ENCODE measurements at places on chromosomes 1 and 21.
A peak's percentile ranks its signal among the peaks of the same experiment; 100 is the strongest.

DNA sequence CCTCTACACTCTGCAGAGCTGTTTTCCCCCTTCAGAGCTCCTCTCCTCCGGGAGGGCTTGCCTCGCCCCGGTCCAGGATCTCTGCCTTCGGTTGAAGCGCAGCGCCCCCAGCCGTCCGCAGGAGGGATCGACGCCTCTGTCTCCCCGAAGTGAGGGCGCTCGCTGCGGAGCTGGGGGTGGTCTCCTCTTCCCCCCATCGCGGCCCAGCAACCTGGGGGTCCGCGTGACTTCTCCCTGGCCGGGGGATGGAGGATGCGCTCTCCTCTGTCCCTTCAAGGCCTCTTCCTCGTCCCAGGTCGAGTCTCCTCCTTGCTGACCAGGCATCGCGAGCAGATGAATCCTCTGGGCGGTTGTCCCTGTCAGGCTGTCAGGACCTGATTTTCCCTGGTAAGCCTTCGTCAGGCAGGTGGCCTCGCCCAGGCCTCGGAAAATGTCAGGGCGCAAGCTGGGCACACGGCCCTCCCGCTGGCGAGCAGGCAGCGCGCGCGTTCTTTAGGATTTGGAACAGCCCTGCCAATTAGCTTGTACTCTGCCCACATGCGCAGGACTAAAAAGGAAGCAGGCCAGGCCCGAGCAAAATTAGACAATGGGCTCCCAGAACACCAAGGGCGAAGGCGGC is 90.5 kb downstream of the EDEM3 start:
- peak; percentile 64 for DNase-seq

DNA sequence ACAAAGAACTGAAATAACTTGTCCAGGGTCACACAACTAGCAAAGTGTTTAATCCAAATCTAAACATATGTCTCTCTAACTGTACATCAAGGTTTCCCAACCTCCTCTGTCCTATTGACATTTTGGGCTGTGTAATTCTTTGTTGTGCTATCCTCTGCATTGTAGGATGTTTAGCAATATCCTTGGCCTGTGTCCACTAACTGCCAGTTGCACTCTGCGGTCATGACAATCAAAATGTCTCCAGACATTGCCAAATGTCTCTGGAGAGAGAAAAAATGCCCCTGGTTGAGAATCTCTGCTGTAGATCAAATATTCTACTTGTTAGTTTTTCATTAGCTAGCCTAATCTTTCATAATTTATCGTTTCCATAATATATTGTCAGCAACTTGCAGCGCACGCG is 353.4 kb upstream of the NEGR1 start:
- no peak for DNase-seq

GRCh38 chr1:3295846-3296245 is 158.6 kb upstream of the ARHGEF16 start:
- no peak for DNase-seq

GRCh38 chr1:26581287-26581651 is 51.7 kb downstream of the RPS6KA1 start:
- no peak for DNase-seq

DNA sequence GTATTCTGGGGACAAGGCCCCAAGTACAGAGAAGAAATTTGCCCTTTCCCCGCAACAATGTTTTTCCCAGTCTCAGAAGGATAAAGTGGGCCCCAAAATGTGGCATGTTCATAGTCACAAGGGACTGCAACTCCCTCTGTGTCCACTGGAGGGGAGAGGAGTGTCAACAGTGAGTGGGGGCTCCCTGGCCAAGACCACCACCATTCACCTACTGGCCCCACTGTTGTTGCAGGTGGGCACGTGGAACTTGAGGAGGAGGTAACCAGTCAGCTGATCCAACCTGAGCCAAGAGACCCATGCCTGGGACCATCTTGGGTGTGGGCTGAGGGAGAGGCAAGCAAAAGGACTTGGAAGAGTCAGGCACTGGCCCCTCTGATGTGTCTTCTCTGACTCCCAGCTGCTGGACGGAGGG is 777 bp downstream of the NUDT17 start:
- DNase-seq, result peak; percentile 71

DNA sequence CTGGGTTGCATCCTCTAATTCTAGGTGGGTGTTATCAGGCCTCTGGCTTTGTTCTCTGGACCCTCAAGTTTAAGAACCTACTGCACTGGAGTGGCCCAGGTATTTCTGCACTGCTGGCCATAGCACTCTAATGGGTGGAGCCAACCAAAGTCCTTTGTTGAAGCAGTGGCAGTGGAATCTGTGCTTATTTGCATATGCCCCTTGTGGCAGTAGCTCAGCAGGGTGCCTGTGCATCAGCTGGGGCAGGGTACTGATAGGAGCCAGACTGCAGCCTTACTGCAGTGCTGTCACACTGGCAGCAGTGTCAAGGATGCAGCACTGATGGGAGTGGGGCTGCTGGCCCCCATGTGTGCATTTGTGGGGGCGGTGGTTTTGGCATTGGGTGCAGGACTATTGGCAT is 660.6 kb downstream of the LRRIQ3 start:
- no peak for DNase-seq

GRCh38 chr1:20279509-20279908 is 11.2 kb upstream of the VWA5B1 start:
- DNase-seq, result no peak

GRCh38 chr1:153659656-153660055 is 1.2 kb downstream of the SNAPIN start:
- no peak for DNase-seq

- no peak for DNase-seq
Measured at GRCh38 chr1:169563019-169563615, 23.2 kb downstream of the F5 start.

DNA sequence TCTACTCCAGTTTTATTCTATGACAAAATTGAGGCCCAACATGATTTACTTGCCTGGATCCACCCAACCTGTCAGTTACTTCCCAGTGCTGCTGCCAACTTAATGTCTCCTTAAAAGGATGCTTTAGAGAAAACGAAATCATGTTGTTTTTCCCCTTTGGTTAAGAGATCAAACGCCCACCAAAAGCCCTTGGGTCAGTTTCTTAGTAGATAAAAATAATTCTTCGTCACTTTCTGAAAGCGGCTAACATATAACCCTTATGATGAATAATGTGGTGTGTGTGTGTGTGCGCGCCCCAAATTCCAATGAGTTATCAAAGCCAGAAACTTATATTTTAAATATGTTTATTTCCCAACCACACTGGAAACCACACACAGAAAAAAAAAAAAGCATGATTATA is 52.7 kb upstream of the LGALS8 start:
- DNase-seq, result no peak

DNA sequence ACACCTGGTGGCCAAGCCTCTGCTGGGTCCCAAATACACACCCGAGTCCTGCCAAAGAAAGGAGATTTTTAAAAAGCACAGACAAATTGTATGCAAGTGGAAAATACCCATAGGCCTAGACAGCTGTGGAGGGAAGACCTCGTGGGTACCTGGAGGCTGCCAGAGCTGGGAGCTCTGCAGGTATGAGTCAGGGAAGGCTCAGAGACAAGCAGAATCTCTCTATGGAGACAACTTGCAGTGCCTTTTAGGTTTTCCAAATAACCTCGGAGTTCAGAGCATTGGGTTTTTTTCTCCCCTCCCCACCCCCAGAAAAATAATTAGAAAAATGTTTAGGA is 127.7 kb downstream of the EDEM3 start:
- no peak for DNase-seq

DNA sequence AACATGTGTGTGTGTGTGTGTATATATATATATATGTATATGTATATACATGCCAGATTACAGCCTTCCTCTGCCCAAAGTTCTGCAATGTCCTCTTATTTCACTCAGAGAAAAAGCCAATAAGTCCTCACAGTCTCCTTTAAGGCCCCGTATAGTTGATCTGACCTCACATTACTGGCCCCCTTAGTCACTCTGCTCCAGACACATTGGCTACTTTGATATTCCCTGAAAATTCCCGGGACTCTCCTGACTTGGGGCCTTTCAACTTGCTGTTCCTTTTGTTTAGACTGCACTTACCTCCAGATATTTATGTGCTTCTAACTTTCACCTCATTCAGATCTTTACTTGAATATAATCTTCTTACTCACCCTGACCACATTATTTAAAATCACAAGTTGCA is 4.2 kb upstream of the BSDC1 start:
- DNase-seq, result no peak

DNA sequence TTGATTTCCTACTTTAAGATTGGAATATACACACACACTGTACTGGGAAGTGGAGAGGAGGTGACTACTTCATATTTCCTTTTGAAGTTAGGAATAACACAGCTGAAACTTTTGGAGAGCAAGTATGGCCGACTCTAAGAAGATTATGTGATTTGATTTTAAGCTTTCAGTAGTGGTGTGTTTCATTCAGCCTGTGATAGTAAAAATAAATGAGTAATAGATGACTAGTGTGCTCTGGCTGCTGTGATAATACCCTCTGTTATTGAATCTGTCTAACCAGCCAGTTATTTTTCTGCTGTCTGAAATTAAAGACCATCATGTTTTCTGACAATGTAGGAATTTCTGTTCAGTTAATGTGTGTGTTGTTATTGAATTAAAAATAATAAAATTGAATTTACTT is 48.3 kb downstream of the CTTNBP2NL start:
- no peak for DNase-seq

All from activated CD8-positive, alpha-beta memory T cell treated with anti-CD3 and anti-CD28 coated beads for 24 hours (primary cell).